ENCODE measurements at places on chromosomes 1 and 21. TPM values are rescaled to one million over a fixed set of nuclear protein-coding genes. Genes with fewer than 3 reads are reported as not detected.

Gene ABCA4
- not detected for total RNA-seq

Gene SYT2
- not detected for total RNA-seq

Gene ZSCAN20
- 5.1 TPM for total RNA-seq

GRCh38 chr1:87723193-87723592 is 394.5 kb downstream of the LMO4 start:
- DNase-seq: no peak

- no peak for DNase-seq
These were observed 10.6 kb downstream of the CNR2 start for GRCh38 chr1:23902321-23903278.

DNA sequence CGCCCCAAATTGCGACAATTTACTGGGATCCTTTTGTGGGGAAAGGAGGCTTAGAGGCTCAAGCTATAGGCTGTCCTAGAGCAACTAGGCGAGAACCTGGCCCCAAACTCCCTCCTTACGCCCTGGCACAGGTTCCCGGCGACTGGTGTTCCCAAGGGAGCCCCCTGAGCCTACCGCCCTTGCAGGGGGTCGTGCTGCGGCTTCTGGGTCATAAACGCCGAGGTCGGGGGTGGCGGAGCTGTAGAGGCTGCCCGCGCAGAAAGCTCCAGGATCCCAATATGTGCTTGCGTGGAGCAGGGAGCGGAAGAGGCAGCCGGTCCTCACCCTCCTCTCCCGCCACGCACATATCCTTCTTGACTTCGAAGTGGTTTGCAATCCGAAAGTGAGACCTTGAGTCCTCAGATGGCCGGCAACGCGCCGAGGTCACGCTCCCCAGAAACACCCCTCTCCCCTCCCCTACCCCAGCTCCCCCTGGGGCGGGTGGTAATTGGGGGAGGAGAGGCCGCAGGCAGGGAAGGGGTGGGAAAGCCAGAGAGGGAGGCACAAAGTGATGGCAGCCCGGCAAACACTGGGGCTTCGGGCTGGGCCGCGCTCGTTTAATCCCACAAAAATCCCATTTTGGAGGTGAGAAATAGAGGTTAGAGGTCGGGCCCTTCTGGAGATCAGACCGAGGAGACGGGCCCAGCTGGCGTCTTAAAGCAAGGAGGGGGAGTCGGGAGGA is 6.2 kb downstream of the SIM2 start:
- DNase-seq: no peak

Gene HSD3B1
- total RNA-seq: not detected

- DNase-seq: no peak
These were observed 10.5 kb downstream of the PCSK9 start for GRCh38 chr1:55049914-55050278.
